ENCODE measurements at places on chromosomes 11 and 22. TPM values are rescaled to one million over a fixed set of nuclear protein-coding genes. Genes with fewer than 3 reads are reported as not detected.

The BTG4 gene
- total RNA-seq, result not detected

The AMOTL1 gene
- total RNA-seq, result 67.5 TPM

The IGSF9B gene
- 12.9 TPM for total RNA-seq

The C22orf42 gene
- total RNA-seq, result not detected

The PLAAT2 gene
- not detected for total RNA-seq

The ABTB2 gene
- total RNA-seq, result 3.0 TPM

The ZP1 gene
- not detected for total RNA-seq

The PRRG4 gene
- total RNA-seq, result not detected

The KCNJ11 gene
- total RNA-seq, result 2.3 TPM

The APLNR gene
- 3.9 TPM for total RNA-seq

GRCh38 chr11:76770642-76771445, 12.3 kb upstream of the TSKU start:
- DNase-seq, result no peak
- no peak overlapping the region for H3K4me3 ChIP-seq
- no peaks in the 10 kb centered on the region for H3K36me3 ChIP-seq
- no peaks in the 10 kb centered on the region for H3K27me3 ChIP-seq
- peaks cover 16% of the 10 kb centered on the region for H3K4me1 ChIP-seq

- no peaks in the 10 kb centered on the region for H3K36me3 ChIP-seq
- H3K27ac ChIP-seq, result no peak overlapping the region
- H3K4me1 ChIP-seq, result no peaks in the 10 kb centered on the region
Measured at GRCh38 chr11:75450236-75450635, 17.2 kb upstream of the KLHL35 start.

- no peak for DNase-seq
- H3K4me1 ChIP-seq, result no peaks in the 10 kb centered on the region
- H3K36me3 ChIP-seq, result no peaks in the 10 kb centered on the region
- no peak overlapping the region for H3K27ac ChIP-seq
- H3K27me3 ChIP-seq, result peaks cover 48% of the 10 kb centered on the region
Measured at GRCh38 chr11:33790040-33790439, 15.7 kb upstream of the FBXO3 start.

DNA sequence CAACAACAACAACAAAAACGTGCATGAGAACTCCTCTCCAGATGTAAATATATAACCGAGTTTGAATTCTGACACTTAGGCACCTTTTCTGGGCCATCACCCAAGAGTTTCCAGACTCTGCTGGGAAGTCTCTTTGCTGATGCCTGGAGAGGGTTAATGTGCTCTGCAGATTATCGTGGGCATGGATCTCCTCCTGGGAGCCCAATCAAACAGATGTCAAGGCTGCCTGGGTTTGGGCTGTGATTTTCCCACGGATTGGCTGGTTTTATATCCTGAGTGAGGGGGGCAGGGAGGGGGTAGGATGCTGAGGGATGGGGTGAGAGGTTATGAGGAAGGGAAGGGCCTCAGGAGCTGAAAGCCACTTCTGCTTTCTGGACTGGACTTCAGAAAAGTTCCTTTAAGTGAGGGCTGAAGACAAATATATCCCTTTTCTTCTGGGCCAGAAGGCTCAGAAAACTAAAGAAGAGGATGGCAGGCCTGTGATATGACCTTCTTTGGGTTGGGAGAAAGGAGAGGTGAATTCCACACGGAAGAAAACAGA, 4.2 kb downstream of the ELF5 start:
- no peak overlapping the region for H3K27ac ChIP-seq
- H3K36me3 ChIP-seq, result no peaks in the 10 kb centered on the region
- no peak for DNase-seq
- H3K27me3 ChIP-seq, result no peaks in the 10 kb centered on the region
- H3K4me3 ChIP-seq, result no peak overlapping the region
- H3K4me1 ChIP-seq, result peaks cover 24% of the 10 kb centered on the region

DNA sequence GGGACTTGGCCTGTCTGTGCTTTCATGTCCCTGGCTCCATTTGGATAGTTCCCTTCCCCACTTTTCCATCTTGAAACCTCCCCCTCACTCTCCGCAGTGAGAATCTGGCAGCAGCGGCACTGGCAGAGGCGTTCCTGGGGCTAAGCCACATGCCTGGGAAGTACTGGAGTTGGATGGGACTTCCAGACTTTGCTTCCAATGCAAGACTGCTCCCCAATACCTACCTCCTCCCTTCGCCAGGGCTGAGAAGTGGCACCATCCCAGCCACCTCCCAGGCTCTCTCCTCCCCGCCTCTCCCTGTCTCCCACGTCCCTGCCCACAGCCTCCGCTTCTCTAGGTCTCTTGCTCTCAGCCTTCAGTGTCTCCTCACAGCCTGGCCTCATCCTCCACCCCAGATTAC, 16.6 kb downstream of the TST start:
- no peak overlapping the region for H3K4me3 ChIP-seq
- peaks cover 1% of the 10 kb centered on the region for H3K4me1 ChIP-seq
- no peak for DNase-seq
- no peak overlapping the region for H3K27ac ChIP-seq

DNA sequence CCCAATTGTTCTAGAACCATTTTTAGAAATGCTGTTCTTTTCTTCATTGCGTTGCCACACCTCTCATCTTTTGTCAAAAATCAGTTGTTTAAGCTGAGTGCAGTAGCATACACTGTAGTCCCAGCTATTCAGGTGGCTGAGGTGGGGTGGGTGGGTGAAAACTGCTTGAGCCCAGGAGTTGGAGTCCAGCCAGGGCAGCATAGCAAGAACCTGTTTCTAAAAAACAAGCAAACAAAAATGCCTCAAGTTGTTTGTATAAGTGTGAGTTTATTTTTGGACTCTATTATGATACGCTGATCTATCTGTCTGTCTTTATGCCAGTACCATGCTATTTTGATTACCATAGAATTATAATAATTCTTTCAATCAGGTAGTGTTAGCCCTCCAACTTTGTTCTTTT, 62.5 kb upstream of the RRM1 start:
- no peak overlapping the region for H3K4me3 ChIP-seq
- no peaks in the 10 kb centered on the region for H3K27me3 ChIP-seq
- no peak for DNase-seq
- no peaks in the 10 kb centered on the region for H3K4me1 ChIP-seq
- no peak overlapping the region for H3K27ac ChIP-seq
- H3K36me3 ChIP-seq, result peaks cover 14% of the 10 kb centered on the region

DNA sequence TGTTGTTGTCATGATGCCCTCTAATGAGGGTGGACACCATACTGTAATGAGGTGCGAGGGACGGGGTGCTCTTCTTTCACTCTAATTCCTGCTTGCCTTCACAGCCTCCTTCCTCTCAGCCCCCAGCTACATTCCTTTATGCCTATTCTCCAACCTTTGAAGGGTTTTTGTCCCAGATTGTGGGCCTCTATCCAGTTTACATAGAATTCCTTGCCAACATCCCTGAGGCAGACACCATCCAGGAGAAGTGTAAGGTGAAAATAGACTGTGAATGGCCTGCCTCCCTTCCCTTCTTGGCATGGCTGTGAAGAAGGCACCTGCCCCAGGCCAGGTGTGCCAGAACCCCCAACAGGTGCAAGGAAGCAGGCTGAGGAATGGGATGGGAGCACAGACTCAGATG, 122.3 kb downstream of the CHST1 start:
- H3K36me3 ChIP-seq, result no peaks in the 10 kb centered on the region
- H3K27me3 ChIP-seq, result peaks cover 51% of the 10 kb centered on the region
- DNase-seq, result no peak
- no peaks in the 10 kb centered on the region for H3K4me1 ChIP-seq

DNA sequence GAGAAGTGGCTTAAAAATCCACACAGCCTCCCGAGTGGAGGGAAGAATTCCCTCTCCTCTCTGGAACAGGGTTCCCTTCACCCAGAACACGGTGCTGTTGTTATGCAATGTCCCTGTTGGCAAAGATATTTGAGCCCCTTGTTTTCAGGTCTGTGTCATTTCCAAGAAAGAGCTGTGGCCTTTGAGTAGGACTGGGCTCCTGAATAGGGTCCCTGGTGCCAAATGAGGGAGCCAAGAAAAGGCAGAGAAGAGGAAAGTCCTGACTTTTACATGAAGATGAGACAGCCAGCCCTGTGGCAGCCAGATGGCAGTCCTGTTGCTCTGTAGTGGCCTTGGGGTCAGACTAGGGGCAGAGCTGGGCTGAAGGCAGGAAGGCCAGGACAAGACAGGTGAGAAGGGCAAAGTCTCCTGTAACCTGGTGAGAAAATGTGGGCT, 51.2 kb upstream of the ELF5 start:
- no peaks in the 10 kb centered on the region for H3K27me3 ChIP-seq
- no peak overlapping the region for H3K4me3 ChIP-seq
- H3K27ac ChIP-seq, result no peak overlapping the region
- no peak for DNase-seq

- H3K36me3 ChIP-seq, result no peaks in the 10 kb centered on the region
- H3K4me1 ChIP-seq, result no peaks in the 10 kb centered on the region
- no peak for DNase-seq
- H3K4me3 ChIP-seq, result no peak overlapping the region
- no peaks in the 10 kb centered on the region for H3K27me3 ChIP-seq
Measured at GRCh38 chr11:107785401-107785800, 73.2 kb downstream of the SLC35F2 start.

GRCh38 chr11:75351541-75351790, at the start of gene ARRB1:
ARRB1 (minus strand) TSS chr11:75351661; CDS start chr11:75351607, 54 bp downstream.
- peaks cover 5% of the 10 kb centered on the region for H3K27me3 ChIP-seq
- peak; percentile 51 for DNase-seq
- peaks cover 56% of the 10 kb centered on the region for H3K4me1 ChIP-seq
- H3K36me3 ChIP-seq, result no peaks in the 10 kb centered on the region
- H3K4me3 ChIP-seq, result peak within 1 kb of the TSS; percentile 92

DNA sequence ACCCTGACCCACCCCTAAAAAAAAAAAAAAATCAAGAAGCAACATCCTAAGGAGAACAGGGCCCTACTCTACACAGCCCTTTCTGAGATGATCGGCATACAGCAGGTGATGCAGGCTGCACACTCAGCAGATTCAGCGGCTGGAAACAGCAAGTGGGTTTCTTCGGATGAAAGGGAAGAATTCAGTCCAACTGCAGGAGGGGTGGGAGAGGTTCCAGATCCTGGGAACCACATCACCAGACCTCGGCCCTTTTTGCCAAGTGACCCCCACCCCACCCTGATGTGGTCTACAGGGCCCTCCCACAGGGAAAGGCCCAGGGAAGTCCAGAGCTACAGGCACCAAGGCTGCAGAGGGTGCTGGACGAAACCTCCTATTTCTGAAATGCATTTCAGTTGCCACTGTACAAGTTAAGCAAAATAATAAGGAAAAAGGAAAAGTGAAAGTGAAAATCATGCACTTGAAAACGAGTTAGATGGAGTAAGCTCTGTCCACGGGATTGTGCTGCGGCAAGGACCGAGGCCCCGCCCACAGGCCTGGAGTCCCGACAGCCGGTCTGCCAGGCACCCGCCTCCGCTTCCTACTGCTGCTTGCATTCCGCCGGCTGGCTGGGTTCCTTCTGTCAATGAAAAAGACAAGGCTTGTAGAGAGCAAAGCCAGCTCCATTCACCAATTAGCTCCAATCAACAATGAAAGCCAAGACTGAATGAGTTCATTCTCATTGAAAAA, 16.0 kb upstream of the PHLDA2 start:
- no peak overlapping the region for H3K27ac ChIP-seq
- peaks cover 3% of the 10 kb centered on the region for H3K27me3 ChIP-seq
- peaks cover 26% of the 10 kb centered on the region for H3K4me1 ChIP-seq
- peaks cover 11% of the 10 kb centered on the region for H3K36me3 ChIP-seq
- peak overlapping the region; percentile 61 for H3K4me3 ChIP-seq

GRCh38 chr11:46917109-46917761, 1.1 kb downstream of the LRP4 start:
- DNase-seq, result no peak
- H3K4me1 ChIP-seq, result peaks cover 56% of the 10 kb centered on the region
- no peaks in the 10 kb centered on the region for H3K36me3 ChIP-seq
- H3K27ac ChIP-seq, result no peak overlapping the region
- peaks cover 6% of the 10 kb centered on the region for H3K27me3 ChIP-seq

- no peak for DNase-seq
- H3K27ac ChIP-seq, result no peak overlapping the region
- peaks cover 24% of the 10 kb centered on the region for H3K27me3 ChIP-seq
Measured at GRCh38 chr11:43243927-43244326, 67.9 kb upstream of the API5 start.

DNA sequence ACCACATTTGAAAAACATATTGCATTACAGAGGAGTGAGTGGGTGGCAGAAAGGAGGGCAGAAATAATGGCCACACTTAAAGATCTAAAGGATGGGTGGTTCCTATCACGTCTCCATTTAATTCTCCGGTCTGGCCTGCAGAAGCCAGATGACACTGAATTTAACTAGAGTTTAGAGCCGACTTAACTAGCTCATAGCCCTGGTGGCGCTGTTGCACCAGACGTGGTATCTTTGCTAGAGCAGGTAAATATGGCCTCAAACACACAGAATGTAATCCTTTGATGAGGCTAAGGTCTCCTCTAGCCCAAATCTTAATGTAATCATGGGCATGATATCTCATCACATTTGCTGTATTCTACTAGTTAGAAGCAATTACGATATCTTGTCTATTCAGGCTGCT, 51.5 kb upstream of the GAL start:
- no peak overlapping the region for H3K27ac ChIP-seq
- no peaks in the 10 kb centered on the region for H3K4me1 ChIP-seq
- H3K36me3 ChIP-seq, result no peaks in the 10 kb centered on the region
- DNase-seq, result peak; percentile 36
- H3K4me3 ChIP-seq, result no peak overlapping the region

GRCh38 chr11:75147875-75148263, 3.0 kb upstream of the SLCO2B1 start:
- DNase-seq, result no peak
- H3K4me1 ChIP-seq, result peaks cover 7% of the 10 kb centered on the region

DNA sequence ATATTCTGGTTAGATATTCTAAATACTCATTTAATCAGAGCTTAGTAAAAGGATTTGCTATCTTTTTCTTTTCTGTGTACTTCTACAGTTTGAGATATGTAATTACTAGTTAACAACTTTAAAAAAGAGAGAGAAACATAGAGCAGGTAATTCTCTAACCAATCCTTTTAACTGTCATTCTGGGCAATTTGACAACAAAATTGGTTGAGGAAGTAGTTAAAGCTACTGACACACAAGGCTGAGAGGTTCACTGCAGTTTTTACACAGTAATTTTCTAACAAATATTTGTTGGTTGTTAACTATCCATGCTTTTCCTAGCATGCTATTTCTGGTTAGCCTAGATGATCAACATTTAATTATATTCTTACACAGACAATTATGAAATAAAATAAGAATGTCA, 3.6 kb downstream of the SOX6 start:
- H3K27me3 ChIP-seq, result no peaks in the 10 kb centered on the region
- H3K4me1 ChIP-seq, result peaks cover 39% of the 10 kb centered on the region
- no peak for DNase-seq
- H3K4me3 ChIP-seq, result no peak overlapping the region

- H3K36me3 ChIP-seq, result peaks cover 13% of the 10 kb centered on the region
- no peak overlapping the region for H3K27ac ChIP-seq
Measured at GRCh38 chr11:2975594-2975993, 16.5 kb downstream of the NAP1L4 start.

GRCh38 chr11:91527380-91528030, 697.1 kb upstream of the FAT3 start:
- no peaks in the 10 kb centered on the region for H3K27me3 ChIP-seq
- no peak overlapping the region for H3K4me3 ChIP-seq
- H3K36me3 ChIP-seq, result no peaks in the 10 kb centered on the region

GRCh38 chr22:48957311-48957986, 870.2 kb downstream of the BRD1 start:
- H3K4me3 ChIP-seq, result no peak overlapping the region
- H3K36me3 ChIP-seq, result no peaks in the 10 kb centered on the region

GRCh38 chr11:125939081-125939521, 6.7 kb upstream of the VSIG10L2 start:
- H3K36me3 ChIP-seq, result no peaks in the 10 kb centered on the region
- no peak for DNase-seq
- H3K27ac ChIP-seq, result peak overlapping the region; percentile 1
- peaks cover 19% of the 10 kb centered on the region for H3K27me3 ChIP-seq
- no peak overlapping the region for H3K4me3 ChIP-seq
- peaks cover 10% of the 10 kb centered on the region for H3K4me1 ChIP-seq
